T-helper 1 cell (primary cell): ENCODE measurements at places on chromosomes 4 and X.

DNA sequence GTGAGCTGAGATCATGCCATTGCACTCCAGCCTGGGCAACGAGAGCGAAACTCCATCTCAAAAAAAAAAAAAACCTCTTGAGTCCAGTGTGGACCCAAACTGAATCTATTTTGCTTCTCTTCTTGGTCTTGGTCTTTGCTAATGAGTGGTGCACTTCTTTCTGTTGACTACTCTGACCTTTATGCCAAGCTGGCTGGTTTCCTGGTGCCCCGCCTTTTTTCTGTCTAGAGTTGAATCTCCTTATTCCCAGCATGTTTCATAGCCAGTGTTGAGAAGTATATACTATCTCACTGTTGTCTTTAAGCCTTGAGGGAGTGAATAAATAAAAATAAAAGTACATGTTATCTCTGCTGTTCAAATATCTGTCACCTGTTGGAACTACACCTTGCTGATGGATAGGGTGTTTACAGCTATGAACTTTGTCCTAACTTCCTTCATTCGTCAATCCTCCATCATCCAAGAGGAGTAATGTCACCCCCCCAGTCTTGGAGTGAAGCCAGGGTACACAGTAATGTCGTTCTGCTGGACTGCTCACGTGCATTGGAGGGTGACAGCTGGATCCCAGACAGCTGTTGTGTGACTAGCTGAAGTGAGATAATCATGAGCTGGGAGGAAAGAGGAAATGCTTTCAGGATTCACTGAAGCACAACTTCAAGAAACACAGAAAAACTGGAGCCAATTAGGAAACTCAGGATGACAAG is 99.3 kb upstream of the PRKG2 start:
- DNase-seq: no peak

- no peak for DNase-seq
These were observed 104.5 kb upstream of the LNX1 start for GRCh38 chr4:53695540-53696463.

- no peak for DNase-seq
These were observed 457.5 kb upstream of the GNPDA2 start for GRCh38 chr4:45183905-45184304.

DNA sequence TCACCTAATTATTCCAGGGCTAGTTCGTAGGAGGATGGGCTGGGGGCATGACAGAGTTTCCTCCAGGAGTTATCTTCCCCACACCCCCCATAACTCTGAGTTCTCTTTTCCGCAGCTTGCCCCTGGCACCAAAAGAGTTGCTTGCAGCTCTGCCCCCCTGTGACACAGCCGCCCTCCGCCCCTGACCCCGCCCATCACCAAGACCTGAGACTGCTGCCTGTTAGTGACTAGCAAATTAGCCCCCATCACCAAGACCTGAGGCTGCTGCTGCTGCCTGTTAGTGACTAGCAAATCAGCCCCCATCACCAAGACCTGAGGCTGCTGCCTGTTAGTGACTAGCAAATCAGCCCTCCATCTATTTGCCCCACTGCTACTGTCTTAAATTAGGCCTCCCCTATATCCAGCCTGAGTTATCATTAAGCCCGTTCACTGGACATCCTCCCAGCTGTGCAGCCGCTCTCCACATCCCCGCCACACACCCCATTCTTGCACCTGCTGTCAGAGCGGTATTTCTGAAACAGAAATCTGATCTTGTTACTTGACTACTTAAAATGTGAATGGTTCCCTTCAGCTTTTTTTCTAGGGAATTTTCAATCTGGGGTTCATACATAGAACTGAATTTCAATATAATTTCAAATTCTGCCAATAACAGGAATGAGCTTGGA is 1.5 kb upstream of the PAPSS1 start:
- no peak for DNase-seq

GRCh38 chr4:68732653-68733466 is 62.4 kb upstream of the UGT2B15 start:
- DNase-seq: no peak

DNA sequence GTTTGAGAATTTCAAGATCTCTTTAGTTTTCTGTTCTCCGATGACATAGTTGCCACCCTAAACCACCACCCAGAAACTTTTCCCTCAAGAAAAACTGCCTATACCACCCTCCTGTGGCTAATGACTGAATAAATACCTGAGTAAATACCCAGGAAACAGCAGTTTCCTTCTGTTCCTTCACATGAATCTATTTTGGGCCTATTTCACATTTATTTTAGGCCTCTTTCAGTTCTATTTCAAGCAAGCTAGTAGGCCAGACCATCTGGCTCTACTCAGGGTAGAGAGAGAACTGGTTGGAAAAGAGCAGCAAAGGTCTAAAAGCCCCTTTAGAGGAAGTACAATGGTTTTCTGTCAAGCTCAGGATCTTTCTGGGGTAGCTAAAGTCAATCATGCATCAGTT is 23.4 kb downstream of the ARHGEF9 start:
- DNase-seq: no peak

DNA sequence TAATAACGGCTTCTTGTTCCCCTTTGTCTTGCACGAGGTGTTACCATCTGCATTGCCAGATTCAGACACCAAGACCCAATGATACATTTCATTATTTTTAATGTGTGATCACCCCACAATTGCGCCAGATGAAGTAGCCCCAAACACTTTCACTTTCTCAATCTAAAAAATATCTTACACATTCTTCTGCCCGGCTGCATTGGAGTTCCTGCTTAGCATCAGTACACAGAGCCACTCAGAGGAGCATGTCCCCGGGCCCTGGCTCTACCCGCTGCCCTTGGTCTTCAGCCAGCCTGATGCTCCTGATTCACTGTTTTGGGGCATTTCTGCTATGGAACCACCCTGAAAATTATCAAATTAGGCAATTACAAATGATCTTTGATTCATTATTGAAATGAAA is 66.0 kb upstream of the TENM3 start:
- no peak for DNase-seq

DNA sequence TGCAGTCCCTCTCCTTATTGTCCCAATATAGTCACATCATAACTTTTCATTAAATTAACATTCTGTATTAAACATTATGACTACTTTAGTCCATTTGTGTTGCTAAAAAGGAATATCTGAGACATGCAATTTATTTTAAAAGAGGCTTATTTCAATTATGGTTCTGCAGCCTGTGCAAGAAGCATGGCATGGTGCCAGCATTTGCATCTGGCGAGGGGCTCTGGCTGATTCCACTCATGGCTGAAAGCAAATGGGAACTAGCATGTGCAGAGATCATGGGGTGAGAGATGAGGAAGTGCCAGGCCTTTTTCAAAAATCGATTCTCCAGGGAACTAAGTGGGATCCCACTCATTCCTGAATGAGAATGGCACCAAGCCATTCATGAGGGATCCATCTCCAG is 476.3 kb upstream of the RPS6KA3 start:
- no peak for DNase-seq

GRCh38 chr4:2886161-2886560 is 42.5 kb downstream of the ADD1 start:
- DNase-seq: no peak

GRCh38 chr4:53147711-53148110 is 218.2 kb downstream of the SCFD2 start:
- no peak for DNase-seq
